CD4-positive, alpha-beta T cell treated with Interleukin-21 for 1 hour (primary cell): ENCODE measurements at places on chromosomes 2 and 18.
A peak's percentile ranks its signal among the peaks of the same experiment; 100 is the strongest.

GRCh38 chr2:109507217-109507616 lies 106.5 kb downstream of the SEPTIN10 start:
- DNase-seq, result no peak

DNA sequence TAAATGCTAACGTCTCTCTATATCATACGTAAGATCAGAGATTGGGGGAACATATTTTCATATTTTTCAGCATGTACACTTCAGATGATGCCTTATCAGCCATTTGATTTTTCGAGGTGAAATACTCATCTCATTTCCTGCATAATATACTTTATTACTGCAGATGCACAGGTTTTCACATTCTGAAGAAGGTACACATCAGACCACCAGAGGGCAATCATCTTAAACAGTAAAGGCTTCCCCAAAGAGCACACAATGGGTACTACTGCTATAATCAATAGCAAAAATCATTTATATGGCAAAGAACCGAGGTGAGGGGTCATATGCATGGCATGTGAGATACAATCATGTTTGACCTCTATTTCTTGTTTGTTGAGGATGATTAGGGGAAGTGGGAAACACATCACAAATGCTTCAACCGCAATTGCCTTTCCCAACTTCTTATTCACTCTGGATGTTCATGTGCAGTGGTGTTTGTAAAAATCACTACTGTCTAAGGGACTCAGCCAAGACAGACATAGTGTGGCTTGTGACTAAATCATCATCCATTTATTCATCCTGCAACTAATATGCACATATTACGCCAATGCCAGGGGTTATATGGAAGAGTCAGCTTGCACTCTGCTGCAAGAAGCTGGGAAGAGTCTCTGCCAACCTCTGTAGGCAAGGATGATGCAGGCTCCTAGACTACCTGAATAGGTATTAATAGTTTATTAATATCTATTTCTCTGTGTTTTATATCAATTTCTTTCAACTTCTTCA lies 118.7 kb downstream of the EPB41L3 start:
- DNase-seq, result peak; percentile 31

- no peak for DNase-seq
Observed at GRCh38 chr2:231918501-231919330, 7.5 kb downstream of the NPPC start.

GRCh38 chr2:46873604-46874068 lies 42.0 kb downstream of the MCFD2 start:
- no peak for DNase-seq

DNA sequence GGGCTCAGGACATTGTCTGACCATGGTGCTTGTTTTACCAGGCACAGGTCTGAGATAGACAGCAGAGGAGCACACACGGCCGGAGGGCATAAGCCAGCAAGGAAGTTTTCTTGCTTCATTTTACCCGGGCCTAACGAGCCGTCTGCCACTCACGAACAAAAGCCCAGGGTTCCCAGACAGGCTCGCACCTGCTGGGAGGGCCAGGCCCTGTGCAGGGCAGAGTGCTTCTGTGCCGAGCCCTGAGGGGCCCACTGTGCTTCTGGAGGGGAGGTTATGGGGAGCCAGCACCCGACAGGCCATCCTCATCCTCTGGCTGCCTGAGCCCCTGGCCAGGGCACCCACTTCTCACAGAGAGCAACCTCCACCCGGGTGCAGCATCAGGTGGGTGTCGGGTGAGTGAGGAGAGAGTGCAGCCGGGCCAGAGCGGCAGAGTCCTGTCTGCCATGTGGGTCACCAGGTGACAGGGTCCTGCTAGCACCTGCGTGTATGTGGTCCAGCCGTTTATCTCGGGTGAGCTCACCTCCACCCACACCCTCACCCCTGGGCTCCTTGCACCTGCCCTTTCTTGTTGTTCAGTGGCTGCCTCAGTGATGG lies 297.9 kb downstream of the NDUFA10 start:
- DNase-seq, result no peak

DNA sequence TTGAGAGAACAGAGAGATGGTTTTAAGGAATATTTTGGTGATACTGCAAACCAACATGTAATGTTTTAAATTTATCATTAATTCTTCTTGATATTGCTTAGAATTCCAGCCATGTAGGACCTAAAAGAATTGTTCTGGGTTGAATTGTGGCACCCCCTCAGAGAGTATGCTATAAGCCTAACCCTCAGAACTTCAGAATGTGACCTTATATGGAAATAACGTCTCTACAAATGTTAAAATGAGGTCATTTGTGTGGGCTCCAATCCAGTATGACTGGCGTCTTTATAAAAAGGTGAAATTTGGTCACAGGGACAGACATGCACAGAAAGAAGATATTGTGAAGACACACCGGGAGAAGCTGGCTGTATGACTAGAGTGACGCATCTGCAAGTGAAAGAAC lies 193.6 kb downstream of the NRXN1 start:
- DNase-seq, result no peak

GRCh38 chr2:179272406-179273192 lies 8.0 kb upstream of the SESTD1 start:
- no peak for DNase-seq

GRCh38 chr18:67964462-67964861 lies 447.9 kb upstream of the DSEL start:
- no peak for DNase-seq

DNA sequence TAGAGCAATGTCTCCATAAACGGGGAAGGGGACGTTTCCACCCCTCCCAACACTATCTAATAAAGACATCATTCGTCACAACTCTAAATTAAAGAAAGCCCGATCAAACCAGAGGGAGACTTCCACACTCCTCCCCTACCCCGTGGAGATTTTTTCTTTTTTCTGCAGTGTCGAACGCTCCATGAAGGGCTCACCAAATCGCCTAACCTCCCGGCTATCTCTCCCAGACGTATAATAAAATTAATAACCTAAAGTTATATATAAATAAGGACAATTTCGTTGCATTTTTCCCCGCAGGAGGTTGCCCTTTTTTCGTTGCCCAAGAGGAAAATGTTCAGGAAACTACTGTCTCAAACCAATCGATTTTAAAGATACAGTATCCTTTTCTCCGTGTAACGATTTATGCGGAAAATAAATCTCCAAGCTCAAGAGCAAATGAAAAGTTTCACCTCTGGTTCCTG lies 2.4 kb downstream of the EVX2 start:
- DNase-seq, result no peak
